Activated naive CD4-positive, alpha-beta T cell (primary cell): ENCODE measurements at places on chromosomes 4 and X.

DNA sequence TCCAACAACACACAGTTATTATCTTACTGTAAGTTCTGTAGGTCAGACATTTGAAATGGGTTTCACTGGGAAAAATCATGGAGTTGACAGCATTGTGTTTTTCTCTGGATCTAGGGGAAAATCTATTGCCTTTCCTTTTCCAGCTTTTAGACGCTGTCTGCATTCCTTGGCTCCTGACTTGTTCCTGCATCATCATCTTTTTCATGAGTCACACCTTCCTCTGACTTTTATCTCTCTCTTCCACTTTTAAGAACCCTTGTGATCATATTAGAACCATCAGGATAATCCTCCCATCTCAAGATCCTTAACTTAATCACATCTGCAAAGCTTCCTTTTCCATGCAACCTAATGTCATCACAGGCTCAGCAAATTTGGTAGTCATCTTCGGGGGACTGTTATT is 1454.8 kb downstream of the RPA4 start:
- DNase-seq = no peak

GRCh38 chr4:128287141-128287870 is at the start of gene PGRMC2:
TSS of gene PGRMC2 (minus strand) at chr4:128287813. CDS start at chr4:128287790, 23 bp downstream.
- peak; percentile 12 for DNase-seq

GRCh38 chr4:147821555-147821954 is 89.7 kb downstream of the ARHGAP10 start:
- DNase-seq = no peak

DNA sequence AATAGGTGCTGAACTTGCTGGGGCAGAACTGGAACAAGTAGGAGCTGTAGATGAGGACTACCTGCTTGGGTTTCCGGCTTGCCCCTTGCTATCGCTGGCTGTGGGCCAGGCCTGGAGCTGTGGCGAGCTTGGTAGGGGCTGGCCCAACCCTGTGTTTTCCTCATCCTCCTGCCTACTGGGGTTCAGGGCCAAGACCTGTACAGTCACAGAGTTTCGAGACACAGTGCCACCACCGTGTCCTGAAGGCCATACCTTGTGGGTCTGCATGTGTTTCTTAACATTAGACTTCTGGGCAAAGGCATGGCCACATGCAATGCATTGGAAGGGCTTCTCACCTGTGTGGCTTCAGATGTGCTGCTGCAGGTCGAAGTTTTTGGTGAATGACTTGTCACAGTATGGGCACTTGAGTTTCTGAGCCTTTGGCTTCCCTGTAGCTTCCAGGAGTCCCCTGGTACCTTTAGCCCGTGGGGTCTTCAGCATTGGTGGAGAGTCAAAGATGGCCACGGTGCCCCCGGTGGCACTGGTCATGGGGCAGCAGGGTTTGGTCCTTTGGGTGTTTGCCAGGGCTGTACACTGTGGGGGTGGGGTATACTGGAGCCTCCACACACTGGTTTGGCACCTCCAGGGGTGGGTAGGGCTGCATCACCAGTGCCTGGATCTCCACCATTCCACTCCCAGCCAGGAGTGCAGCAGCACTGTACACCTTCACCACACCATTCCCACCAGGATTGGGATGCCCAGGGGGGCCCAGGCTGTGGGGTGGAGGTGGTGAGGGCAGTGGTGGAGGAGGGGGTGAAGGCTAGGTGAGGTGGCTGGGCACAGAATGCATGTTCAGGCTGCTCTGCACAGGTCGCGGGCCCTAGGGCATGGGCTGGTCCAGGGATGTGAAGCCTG is 52.1 kb downstream of the CFAP299 start:
- no peak for DNase-seq

GRCh38 chr4:173284463-173284862 is 49.7 kb downstream of the HMGB2 start:
- DNase-seq = no peak

- no peak for DNase-seq
Observed at GRCh38 chrX:68508799-68509198, 9.9 kb downstream of the YIPF6 start.

DNA sequence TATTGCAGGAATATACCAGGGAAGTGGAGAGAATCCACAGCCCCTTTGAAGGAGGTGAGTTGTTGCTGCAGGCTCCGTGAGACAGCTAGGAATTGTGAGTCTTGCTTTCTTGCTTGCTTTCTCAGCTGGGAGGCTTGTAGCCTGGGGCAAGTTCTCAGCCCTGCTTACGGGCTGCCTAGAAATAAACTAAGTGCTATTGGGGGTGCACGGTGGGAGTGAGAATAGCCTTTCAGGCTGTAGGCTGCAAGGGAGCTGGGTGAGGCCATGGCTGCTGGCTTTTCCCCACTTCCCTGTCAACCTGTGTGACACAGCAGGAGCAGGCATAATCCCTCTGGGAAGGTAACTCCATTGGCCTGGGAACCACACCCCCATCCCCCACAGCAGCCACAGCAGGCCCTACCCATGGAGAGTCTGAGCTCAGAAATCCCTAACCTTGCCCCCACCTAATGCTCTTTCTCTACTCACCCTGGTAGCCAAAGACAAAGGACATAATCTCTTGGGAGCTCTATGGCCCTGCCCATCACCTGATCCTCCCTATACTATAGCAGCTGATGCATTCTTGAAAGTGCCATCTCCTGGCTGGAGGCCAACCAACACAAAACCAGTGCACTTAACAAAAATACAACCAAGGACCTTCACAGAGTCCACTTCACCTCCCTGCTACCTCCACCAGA is 113.0 kb downstream of the MMRN1 start:
- DNase-seq = no peak

DNA sequence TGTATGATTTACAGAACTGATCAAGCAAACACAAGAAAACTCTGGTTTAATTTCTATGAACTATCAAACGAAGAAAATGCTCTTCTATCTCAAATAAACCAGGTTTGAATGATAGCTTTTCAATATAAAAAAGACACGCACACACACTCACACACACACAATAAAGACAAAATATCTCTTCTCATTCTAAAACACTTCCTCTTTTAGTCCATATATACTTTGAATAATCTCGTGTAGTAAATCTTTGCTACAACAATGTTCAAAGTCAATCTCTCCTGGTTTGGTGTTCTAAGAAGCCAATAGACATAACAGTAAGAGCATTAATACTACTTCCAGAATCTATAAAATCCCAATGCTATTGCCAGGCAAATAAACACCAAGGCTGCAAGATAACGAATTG is 13.3 kb downstream of the CXCL2 start:
- no peak for DNase-seq

DNA sequence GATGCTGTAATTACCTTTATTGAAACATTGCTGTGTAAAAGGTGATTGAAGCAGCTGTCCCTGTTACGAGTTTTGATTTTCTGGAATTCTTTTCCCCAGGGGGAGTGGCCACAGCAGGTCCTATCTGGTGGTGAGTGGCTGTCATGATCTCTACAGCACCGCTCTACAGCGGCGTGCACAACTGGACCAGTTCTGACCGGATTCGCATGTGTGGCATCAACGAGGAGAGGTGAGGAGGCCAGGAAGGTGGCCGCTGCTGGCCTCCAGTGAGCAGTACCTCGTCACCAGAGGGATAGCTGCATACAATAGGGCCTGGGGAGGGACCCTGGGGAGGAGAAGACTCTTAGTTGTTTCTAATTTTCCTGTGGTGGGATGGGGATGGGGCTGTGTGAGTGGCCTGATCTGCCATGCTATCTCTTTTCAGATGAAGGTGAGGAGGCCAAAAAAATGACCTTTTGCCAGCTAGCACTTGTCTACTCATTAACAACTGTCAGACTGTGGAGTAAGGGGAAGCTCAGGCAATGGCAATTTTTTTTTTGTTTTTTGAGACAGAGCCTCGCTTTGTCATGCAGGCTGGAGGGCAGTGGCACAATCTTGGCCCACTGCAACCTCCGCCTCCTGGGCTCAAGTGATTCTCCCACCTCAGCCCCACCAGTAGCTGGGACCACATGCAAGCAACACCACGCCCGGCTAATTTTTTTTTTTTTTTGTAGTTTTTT is 22.8 kb downstream of the BCORL1 start:
- no peak for DNase-seq

DNA sequence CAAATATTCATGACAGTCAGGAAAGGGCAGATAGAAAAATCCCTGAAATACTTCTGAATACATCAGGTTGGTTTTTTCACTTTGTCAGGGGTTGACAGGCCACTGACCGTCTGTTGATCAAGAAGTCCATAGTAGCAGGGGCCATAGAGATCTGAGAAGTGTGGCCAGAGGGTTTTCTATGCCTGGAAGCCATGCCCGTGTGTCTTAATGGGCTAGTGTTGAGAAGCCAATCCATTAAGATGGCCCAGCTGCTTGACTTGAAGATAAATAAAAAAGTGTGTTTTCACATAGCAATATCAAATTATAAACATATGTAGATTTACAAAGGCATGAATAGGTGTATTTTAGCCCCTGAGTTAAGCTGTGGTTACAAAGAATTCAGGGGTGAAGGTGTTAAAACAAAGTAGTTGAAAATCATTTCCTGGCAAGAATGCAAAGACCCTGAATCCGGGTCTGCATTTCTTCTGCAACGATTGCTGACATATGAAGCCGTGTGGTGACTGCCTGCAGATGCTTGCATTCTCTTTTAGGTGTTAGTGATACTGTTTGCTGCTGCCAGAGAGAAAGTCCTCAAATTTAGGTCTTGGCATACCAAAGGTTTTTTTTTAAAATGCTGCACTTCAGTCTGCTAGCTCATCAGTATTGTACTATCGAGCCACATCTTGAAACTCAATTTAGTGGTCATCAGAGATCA is 9.3 kb upstream of the LIMCH1 start:
- DNase-seq = no peak

- no peak for DNase-seq
Observed at GRCh38 chr4:152512483-152512882, 23.4 kb downstream of the FBXW7 start.

DNA sequence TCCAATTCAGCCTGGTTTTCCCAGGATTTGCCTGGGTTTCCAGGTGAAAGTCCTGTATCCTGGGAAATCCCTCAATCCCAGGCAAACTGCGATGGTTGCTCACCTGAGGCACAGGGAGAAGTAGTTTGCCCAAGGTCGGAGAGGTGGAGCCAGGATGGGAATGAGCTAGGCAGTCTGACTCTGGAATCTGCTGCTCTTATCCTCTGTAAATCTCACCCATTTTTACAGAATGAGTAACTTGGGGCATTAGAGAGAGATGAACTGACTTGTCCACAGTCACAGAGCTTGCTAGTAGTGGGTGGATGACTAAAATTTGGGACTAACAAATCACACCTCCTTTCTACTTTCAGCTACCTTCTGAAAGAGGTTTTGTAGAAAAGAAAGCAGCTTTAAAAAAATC is 9.8 kb upstream of the ARX start:
- no peak for DNase-seq

DNA sequence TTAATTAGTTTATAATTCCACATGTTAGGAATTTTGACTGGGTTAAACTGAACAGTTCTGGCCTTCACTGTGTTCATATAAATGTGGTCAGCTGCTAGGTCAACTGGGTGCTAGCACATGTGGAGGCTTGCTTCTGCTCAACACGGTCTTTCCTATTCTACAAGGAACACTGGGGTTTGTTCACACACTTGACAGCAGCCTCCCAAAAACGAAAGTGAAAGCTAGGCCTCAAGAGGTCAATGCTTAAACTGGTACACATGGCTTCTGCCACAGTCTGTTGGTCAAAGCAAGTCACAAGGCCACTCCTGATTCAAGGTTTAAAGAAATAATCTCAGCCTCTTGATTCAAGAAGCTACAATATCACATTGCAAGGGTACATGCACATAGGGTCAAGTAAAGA is 126.5 kb downstream of the QDPR start:
- DNase-seq = no peak

DNA sequence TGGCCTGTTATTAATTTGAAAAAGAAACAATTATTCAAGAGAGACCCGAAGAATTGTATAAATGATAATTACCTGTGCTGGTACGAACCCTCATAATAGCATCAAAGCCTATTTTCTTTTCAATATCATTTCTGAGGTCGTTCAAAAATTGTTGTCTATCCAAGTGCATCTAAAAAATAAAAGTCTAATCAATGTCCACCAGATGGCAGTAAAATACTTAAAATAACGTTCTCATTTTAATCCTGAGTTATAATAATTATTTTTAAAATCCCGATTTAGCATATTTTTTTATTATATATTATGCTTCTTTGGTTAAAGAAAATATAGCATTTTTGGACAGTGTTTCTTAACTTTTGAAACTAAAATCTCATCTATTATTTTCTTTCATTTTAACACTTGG is 55.7 kb downstream of the METTL14 start:
- DNase-seq = no peak

DNA sequence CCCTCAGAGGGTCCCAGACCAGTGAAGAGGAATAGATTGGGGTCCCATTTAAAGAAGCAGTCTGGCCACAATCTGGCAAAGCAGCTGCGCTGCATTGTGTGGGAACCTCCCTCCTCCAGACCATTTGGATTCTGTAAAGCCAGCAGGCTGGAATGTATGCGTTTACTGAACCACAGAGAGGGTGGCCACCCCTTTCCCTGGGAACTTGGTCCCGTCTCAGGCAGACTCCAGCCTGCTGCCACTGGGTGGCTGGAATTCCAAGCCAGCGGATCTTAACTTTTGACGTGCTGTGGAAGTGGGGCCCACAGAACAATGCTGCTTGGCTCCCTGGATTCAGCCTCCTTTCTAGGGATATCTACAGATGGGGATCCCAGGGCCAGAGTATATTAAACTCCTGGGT is 307.2 kb downstream of the DACH2 start:
- no peak for DNase-seq

DNA sequence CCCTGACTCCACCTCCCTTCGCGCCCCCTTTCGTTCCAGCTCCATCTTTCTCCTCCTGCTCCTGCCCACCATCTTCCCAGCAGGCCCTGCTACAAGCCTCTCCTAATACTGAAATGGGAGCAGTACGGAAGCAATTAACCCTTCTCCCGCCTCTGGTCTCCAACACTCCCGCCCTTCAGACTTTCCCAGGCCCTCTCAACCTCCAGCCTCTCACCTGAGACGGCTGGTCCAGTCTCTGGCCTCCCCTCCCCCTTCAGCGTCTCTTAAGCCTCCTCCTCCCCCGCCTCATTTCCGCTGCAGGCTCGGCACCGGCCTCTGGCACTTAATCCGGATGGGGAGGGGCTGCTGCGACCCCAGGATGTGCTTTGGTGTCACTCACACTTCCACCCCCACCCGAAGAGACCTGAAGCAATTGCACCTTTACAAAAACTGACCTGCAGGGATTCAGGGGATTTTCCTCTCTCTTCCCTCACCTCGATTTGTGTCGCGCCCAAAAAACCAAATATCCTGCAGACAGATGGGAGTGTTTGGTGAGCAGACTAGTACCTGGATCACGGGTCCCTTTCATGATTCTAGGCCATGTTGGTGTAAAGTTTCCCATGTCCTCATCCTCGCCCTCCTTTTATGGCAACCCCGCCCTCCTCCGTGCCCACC is 657 bp downstream of the TCEAL8 start:
- peak; percentile 1 for DNase-seq

- DNase-seq = no peak
Observed at GRCh38 chrX:10507181-10507580, 113.2 kb downstream of the MID1 start.

GRCh38 chrX:1561164-1561563 is 24.2 kb upstream of the P2RY8 start:
- no peak for DNase-seq

GRCh38 chrX:115650916-115651315 is 89.9 kb downstream of the PLS3 start:
- DNase-seq = no peak

GRCh38 chr4:66501997-66502396 is 831.7 kb upstream of the EPHA5 start:
- no peak for DNase-seq
